ENCODE measurements at places on chromosomes 5 and 9. TPM values are rescaled to one million over a fixed set of nuclear protein-coding genes. Genes with fewer than 3 reads are reported as not detected.

Gene LTC4S
- not detected for total RNA-seq

Gene SPINK13
- not detected for total RNA-seq

Gene GAS1
- total RNA-seq = 8.9 TPM

Gene SLU7
- 31.8 TPM for total RNA-seq

Gene RASGEF1C
- total RNA-seq = not detected

Gene EIF4EBP3
- total RNA-seq = not detected

Gene NUP188
- total RNA-seq = 67.6 TPM

Gene FAM151B
- not detected for total RNA-seq

Gene GTF2H2
- total RNA-seq = 29.9 TPM

Gene ZNG1A
- 47.2 TPM for total RNA-seq

Gene CDC20B
- not detected for total RNA-seq

Gene SOHLH1
- total RNA-seq = not detected

Gene SLC27A6
- not detected for total RNA-seq

Gene SPATA24
- 6.3 TPM for total RNA-seq

Gene LURAP1L
- total RNA-seq = 3.2 TPM

Gene SLC34A1
- 0.02 TPM for total RNA-seq

Gene BARX1
- total RNA-seq = 0.69 TPM

Gene ANKRD18A
- not detected for total RNA-seq

Gene CKMT2
- not detected for total RNA-seq

Gene SLC36A3
- total RNA-seq = not detected

Gene BSPRY
- not detected for total RNA-seq

Gene OR1J2
- total RNA-seq = not detected

Gene UGT3A2
- total RNA-seq = 0.12 TPM

Gene ENTREP1
- total RNA-seq = not detected

Gene NSG2
- not detected for total RNA-seq

Gene CYSRT1
- 0.44 TPM for total RNA-seq

Gene NXNL2
- total RNA-seq = 0.52 TPM

Gene NPR3
- total RNA-seq = 0.52 TPM

Gene ECM2
- total RNA-seq = 1.0 TPM

Gene MSANTD3
- total RNA-seq = 114 TPM
